ENCODE measurements at places on chromosomes 12 and 14.
A peak's percentile ranks its signal among the peaks of the same experiment; 100 is the strongest.

GRCh38 chr14:29028973-29029582 is 262.5 kb downstream of the FOXG1 start:
- DNase-seq, result no peak

DNA sequence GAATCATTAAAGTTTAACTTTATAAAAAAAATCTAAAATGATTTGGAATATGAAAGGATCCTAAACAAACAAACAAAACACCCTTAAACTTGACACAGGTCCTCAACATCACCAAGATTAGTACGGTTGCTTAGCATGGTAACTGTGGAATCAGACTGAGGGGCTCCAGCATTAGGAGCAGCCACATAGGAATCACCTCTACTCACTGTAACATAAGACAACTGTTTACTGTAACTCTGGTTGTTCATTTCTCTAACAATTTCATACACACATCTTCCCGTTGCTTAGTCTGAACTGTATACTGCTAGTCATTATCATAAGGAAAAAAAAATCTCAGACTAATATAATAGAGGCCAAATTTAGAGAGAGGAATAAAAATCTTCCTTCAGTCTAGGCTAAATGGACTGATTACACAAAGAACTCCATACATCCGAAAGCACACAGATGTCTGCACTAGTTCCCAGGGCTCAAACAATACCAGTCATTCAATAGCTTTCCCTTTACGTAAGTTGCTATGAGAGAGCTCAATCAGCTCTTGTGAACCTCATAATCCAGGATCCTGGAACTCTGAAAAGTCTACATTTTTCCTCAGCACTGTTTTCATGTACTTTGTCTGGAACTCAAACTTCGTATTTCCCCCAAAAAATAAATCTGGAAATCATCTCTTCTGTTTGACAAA is 26.0 kb downstream of the LRP6 start:
- DNase-seq, result no peak

DNA sequence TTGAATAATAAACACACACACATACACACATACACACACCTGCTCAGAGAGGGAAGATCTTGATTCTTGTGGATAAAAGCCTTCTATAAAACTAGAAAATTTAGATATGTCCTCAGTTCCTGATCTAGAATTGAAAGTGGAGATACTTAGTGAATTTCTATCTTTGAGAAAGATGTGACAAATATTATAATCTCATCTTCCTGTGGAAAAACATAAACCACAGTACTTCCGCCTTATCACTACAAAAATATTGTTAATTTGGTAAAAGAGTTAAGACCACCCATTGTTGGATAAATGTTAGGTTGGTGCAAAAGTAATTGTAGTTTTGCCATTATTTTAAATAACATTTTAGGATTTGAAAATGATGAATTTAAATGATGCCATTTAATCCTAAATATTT is at the start of gene KLRK1:
TSS of gene KLRK1 (minus strand) at position 138 of the 400 bp plus-strand sequence. CDS start 1,231 bp downstream, outside the sequence.
- DNase-seq, result no peak

DNA sequence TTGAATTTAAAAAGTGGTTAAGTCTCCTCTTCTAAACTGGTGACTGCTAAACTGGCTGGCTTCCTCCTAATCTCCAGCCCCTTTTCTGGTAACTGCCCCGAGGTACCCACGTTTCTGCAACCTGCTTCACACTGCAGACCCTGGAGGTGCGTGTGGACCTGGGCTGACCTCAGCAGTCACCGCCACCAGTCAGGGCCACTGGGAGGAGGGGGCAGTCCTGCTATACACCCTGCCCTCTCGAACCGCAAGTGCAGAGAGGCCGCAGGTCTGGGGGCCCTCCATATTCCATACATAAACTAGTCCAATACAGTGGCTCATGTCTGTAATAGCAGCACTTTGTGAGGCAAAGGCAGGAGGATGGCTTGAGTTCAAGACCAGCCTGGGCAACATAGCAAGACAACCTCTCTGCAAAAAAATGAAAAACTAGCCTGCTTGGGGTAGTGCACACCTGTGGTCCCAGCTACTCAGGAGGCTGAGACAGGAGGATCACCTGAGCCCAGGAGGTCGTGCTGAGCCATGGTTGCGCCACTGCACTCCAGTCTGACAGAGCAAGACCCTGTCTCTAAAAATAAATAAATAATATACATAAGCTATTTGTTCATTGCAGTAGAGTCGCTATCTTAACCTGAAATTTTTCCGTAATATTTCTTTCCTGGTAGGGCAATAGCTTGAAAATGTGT is 25.6 kb downstream of the VPS37B start:
- no peak for DNase-seq

DNA sequence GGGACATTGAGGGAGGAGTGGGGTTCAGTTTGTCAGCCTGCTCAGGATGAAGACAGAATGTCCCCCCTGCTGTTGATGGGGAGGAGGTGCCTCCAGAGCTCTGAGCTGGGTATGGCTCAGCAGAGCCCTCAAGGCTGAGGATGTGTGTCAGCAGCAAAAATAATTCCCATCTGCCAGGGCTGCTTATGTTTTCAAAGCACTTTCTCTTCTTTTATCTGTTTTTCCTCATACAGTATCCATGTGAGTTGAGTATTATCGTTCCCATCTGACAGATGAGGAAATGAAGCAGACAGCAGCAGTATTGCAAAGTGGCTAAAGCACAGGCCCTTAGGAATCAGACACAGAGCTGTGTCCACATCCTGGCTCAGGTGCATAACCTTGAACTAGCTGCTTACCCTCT is 94.1 kb downstream of the SLC8A3 start:
- DNase-seq, result no peak

- DNase-seq, result no peak
Observed at GRCh38 chr14:77584809-77585208, 31.6 kb downstream of the SPTLC2 start.

GRCh38 chr14:92914087-92914656 is 8.8 kb upstream of the CHGA start:
- peak; percentile 52 for DNase-seq

- DNase-seq, result no peak
Observed at GRCh38 chr12:50728417-50728816, 35.5 kb upstream of the ATF1 start.

GRCh38 chr12:513446-513845 is 53.7 kb downstream of the B4GALNT3 start:
- no peak for DNase-seq

DNA sequence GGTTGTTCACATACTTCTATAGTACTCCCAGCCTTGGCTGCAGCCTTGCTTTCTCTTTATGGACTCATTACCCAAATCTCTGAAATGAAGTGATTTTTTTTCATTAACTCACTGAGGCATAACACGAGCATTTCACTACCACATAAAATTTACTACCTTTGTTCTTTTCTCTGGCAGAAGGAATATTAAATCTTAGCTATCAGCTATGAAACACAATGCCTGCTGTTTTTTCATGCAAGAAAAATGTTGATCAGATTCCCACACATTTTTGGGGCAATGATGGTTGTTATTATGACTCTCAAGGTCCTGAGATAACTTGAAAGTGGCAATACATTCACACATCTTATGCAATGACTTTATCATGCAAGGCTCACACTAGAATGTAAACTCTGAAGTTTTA is 225.3 kb upstream of the ATP2B1 start:
- no peak for DNase-seq

DNA sequence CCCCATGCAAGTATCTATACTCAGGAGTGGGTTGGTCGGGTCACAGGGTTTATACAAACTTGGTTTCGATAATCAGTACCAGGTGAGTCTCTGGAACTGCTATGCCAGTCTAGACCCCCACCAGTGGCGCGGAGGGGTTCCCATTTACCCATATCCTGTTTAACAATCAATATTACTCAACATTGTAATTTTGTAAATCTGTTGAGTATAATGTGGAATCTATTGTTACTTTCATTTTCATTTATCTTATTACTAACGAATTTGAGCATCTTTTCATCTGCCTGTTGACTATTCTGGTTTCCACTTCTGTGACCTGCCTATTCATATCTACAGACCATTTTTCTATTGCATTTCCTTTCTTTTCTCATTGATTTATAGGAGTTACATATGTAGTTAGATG is 275.2 kb upstream of the CRY1 start:
- no peak for DNase-seq

DNA sequence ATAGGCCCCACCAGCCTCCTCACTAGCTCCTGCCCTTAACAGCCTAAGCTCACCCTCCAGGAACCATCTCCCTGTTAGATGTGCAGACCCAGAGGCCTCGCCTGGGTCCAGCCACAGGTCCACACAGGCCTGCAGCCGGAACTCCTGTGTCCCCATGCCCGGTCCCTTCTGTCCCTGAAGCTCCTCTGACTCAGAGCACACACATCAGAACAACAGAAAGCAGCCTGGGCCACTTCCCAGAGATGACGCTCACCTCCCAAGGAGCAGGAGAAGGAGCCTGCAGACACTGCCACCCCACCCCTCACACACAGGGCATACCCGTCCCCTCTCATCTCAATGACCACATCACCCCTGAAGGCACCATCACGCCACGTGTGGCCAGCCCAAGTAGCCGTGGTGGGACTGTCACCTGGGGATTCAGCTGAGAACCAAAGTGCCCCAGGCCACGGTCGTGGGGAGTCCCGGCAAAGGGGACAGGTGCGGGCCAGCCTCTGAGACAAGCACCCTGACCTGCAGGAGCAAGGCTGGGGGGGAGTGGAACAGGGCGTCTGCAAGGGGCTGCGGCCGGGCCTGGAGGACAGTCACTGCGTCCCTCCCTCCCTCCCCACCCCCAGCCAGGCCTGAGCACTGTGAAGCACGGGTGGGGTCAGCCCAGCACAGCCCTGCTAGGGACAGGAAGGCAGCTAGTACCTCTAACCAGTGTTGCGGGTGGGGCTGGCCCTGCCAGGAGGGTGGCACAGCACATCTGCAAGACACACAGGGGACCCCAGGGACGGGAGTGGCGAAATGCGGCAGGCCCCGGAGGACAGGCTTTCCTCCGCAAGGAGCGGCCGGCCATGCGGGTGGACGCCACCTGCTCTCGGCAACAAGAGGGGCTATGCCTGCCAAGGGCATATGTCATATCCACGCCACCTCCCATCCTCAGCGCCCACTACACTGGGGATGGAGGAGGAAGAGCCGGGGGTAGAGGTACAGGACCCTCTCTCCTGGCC is 5.5 kb downstream of the AKT1 start:
- DNase-seq, result no peak

- no peak for DNase-seq
Observed at GRCh38 chr12:98709022-98709421, 63.9 kb downstream of the APAF1 start.

DNA sequence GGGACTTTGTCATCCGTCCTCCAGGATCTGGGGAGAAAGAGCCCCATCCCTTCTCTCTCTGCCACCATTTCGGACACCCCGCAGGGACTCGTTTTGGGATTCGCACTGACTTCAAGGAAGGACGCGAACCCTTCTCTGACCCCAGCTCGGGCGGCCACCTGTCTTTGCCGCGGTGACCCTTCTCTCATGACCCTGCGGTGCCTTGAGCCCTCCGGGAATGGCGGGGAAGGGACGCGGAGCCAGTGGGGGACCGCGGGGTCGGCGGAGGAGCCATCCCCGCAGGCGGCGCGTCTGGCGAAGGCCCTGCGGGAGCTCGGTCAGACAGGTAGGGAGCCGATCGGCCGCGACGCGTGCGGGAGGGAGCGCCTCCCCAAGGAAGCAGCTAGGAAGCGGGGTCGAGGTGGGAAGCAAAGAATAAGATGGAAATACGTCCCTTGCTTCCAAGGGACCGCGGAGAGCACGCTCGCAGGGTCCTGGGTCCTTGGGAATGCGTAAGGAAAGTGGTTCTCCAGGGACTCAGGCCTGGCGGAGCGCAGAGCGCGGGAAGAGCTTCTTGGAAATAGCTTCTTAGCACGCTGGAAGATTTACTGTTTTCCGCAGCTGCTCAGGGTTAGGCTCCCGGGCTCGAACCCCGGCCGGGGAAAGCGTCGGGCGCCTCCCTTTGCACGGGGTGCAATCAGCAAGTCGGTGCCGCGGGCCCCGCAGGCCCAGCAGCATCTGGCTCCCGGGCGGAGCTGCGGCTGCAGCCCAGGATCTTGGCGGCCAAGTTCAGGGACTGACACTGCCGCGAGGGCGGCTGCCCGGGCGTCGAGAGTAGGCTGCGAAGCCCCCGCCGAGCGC is 457 bp downstream of the SOCS2 start:
- DNase-seq, result no peak

DNA sequence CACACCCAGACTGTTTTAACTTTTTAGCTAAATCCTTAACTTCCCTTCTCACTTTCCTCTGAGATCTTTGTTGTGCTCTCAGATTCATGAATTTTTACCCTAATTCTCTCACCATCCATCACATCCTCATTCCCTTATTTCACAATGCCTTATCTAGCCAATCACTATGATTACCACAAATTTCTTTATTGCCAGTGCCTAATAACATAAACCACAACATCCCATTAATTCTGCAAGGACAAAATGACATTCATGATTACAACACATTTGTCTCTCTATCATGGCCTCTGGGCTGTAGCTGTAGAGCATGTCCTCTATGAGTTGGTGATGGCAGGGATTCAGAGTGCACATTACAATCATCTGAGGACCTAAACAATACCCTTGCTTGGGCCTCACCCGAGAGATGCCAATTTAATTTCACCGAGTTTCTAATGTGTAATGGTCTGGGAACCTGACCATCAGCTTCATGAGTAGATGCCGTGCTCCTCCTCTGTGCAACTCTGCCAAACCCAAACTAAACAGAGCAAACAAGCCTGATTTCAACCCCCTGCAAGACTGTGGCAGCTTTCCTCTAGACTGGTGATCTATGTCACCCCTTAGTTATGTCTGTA is 99.3 kb downstream of the SPTSSA start:
- no peak for DNase-seq

GRCh38 chr12:64110864-64111263 is 111.2 kb downstream of the KICS2 start:
- no peak for DNase-seq

DNA sequence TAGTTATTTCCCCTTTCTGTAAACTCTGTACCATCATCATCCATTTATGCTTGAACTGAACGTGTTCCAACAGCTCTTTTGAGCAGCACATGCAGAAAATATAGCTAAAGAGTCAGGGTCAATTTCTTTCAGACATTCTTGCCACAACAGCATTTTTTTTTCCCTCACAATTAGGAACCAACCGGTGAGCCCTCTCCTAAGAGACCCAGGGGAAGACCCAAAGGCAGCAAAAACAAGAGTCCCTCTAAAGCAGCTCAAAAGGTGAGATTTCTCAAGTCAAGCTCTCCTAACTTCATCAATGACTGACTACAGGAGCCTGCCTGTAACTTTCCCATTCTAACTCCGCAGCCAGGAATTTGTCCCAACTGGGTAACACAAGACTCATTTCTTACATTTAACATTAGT is 3.5 kb downstream of the HMGA2 start:
- no peak for DNase-seq

- DNase-seq, result no peak
Observed at GRCh38 chr12:53340398-53340797, 4.2 kb upstream of the SP7 start.

DNA sequence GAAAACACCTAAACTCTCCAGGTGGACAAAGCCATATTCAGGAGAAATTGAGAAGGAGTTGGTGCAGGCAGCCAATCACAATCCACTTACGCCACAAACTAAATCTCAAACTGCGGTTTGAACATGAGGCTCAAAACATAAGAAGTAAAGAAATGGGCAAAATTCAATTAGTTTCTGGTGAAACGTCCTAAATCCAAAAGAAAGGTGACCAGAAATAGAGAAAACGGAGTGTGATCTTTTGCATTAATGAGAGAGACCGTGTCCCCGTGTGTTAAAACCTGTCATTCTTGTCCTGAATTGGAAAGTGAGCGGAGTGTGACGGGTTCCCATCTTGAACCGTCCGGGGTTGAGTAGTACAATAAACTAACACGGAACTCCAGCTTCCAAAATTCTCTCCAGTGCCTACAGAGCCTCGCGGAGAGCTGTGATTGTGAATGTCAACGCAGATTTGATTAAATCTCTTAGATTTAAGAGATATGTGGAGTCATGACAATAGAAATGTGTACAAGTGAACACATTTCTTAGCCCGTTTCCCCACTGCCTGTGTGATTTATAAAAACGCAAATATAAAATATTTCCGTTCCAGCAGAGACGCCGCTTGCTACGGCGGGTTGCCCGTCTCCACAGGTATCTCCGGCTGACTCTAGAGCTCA is 595 bp upstream of the METAP2 start:
- DNase-seq, result no peak
